AML-193 (cell line): ENCODE measurements at places on chromosomes 6 and 20.
A peak's percentile ranks its signal among the peaks of the same experiment; 100 is the strongest.

GRCh38 chr20:23928788-23929187 is 49.2 kb upstream of the CST5 start:
- no peak for DNase-seq

- DNase-seq: no peak
Measured at GRCh38 chr6:11467364-11467763, 70.2 kb upstream of the TMEM170B start.

- DNase-seq: no peak
Measured at GRCh38 chr6:48933136-48933535, 529.9 kb downstream of the MMUT start.

DNA sequence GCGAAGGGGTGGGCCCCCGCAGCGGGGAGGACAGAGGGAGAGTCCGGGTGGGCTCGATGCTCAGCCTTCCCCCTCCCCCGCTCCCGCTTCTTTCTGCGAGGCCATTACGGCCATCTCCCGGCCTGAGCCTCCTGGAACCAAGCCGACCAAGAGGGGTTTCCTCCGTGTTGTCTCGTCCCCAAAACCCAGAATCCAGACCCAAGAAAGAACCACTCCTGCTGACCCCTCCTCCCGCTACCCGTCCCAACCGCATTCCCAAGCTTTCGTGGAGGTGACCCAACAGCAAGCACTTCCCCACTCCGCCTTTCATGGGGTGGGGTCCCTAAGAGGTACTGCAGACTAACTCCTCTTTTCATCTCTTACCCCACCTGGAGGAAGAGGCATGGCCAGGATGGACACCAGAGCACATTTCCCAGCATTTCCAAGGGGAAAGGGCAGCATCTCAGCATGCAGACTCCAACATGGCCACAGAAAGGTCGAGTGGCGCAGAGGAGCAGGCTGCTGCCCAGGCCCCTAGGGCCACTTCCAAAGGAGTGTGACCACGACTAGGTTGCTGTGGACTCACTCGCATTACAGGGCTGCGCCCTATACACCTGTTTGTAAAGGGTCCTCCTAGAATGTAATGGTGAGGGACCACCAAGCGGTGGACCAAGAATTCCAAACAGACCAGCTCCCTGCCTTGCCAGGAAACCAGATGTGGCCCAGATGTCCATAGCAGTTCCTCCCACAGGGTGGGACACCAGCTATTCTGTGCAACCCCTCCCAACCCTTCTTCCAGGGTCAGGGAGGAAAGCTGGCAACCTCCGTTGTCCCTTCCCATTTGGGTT is 53.4 kb downstream of the MRPL14 start:
- no peak for DNase-seq

DNA sequence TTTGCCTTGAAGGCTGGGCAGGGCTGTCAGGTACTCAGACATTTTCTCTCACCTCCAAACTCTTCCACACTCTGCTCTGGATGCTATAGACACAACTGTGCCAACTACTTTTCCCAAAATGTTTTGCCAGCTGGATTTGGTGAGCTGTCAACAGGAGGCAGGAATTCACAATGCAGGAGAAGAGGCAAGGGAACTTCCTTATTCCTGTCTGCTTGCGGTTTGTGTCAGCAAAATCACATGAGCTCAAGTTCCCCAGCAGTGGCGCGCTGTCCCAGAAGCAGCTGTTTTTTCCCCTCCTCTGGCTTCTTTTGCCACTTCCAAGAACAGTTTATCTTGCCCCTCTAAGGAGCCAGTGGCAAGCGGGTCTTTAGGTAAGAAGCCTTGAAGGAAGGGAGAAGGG is 608.2 kb downstream of the PRKN start:
- no peak for DNase-seq

GRCh38 chr6:128663238-128663637 is 142.8 kb upstream of the PTPRK start:
- no peak for DNase-seq

DNA sequence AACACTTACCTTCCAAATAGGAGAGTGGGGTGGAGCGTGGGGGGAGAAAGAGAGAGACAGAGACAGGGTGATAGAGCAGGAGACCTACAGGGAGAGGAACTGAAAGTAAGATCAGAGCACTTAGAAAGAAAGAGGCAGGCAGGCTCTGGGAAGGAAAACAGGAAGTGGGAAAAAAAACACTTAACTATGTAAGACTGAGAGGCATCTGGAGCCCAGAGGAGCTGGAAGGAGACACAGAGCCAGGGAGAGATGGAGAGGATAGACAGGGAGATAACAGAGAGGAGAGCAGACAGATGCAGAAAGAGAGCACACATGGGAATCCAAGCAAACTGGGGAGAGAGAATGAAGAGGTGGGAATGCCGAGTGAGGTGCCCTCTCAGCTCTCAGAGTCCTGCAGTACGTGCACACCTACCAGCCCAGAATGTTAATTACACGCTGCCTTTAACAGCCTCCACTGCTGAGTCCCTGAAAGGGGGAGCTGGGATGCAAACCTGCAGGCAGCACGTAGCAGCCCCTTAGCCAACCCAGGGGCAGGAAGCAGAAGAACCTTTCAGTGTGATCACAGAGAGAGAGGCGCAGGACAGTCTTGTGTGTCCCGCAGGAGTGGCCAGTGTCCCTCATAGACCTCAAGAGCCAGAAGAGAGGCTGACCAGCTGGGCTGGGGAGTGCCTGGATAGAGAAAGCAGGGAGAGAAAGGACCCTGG is 132.7 kb upstream of the LRFN2 start:
- no peak for DNase-seq

DNA sequence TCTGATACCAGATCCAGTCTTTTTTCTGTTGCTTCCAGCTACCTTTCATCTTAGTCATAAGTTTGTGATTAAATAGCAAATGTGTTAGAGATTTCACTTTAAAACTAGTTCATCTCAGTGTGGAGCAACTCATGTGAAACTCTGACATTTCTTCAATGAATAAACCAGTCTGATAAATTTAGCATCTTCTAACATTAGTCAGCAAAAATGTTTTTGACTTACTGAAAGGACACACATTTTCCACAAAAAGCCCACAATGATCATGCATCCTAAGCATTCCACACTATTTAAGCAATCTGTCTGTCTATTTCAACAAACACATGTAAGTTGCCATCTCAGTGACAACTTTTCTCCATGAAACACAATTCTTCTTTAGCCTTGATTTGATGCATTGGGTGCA is 222.2 kb upstream of the SLC35B3 start:
- no peak for DNase-seq

- no peak for DNase-seq
Measured at GRCh38 chr6:13560651-13561044, 13.8 kb upstream of the SIRT5 start.

DNA sequence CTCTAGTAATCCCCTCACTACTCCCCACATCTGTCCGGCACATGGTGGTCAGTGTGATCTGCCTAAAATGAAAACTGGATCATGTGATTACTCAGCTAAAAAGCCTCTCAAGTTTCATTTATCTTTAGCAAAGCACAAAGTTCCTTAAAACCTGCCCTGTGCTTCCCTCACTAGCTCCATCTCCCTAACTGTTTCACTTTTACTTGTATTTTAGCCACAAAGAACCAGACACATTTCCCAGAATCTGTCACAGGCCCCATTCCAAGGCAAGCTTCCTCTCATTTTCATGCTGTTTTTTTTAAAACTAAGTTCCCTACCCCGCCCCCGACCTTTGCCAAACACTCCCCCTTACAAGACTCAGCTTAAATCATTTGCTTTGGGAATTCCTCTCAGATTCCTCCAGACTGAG is 8.9 kb upstream of the IGF2R start:
- DNase-seq: no peak

- DNase-seq: no peak
Measured at GRCh38 chr20:52142757-52143156, 48.8 kb downstream of the ZFP64 start.

DNA sequence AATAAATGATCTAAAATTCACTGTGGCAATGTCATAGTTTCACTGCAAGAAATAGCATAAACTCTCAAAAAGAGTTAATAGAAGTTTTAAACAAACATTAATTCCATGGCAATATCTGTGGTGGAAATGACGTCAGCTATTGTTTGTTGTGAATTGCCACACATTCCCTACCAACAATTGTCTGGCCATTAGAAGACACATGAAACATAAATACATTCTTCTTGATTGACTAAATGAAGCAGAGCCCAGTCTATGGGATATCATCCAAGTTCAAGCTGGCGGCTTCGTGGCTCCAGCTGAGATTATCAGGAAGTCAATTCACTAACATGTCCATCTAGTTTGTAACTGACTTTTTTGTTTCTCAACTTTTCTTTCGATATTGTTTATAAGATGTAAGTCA is 369.0 kb downstream of the ARHGAP18 start:
- no peak for DNase-seq

- DNase-seq: no peak
Measured at GRCh38 chr20:62608218-62608565, 34.1 kb upstream of the SLCO4A1 start.

DNA sequence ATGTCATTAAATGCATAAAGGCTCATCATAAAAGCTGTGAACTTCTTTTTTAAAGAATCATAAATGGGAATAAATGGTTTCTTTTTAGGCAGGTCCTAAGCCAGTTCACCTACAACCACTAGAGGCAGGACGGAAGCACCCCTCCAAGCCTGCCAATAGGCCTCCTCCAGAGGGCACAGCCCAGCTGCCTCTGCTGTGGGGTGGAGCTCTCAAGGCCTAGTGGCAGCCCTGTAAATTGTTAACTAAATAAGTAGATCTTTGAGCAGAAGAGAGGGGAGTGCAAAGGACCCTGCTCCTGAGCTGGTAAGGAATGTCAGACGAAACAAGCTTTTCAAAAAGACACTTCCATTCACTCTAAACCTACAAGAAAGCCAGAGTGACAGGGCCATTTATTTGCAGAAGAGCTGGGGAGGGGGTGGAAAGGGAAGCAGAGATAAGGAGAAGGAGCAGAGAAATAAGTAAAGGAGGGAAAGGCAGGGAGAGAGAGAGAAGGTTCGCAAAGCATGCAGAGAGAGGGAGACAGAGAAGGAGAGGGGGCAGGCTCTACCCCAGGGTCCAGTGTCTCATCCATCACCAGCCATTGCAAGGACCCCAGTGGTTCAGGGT is 18.0 kb upstream of the MAFB start:
- no peak for DNase-seq

- no peak for DNase-seq
Measured at GRCh38 chr6:124432620-124433019, 529.6 kb upstream of the RNF217 start.

GRCh38 chr6:52087498-52087999 is at the start of gene PKHD1:
TSS of gene PKHD1 (minus strand) at chr6:52087613. CDS start at chr6:52084933, 2,680 bp downstream.
- DNase-seq: no peak

- DNase-seq: no peak
Measured at GRCh38 chr6:147849401-147850330, 341.2 kb downstream of the SAMD5 start.

- no peak for DNase-seq
Measured at GRCh38 chr6:35183935-35184334, 29.8 kb upstream of the SCUBE3 start.

DNA sequence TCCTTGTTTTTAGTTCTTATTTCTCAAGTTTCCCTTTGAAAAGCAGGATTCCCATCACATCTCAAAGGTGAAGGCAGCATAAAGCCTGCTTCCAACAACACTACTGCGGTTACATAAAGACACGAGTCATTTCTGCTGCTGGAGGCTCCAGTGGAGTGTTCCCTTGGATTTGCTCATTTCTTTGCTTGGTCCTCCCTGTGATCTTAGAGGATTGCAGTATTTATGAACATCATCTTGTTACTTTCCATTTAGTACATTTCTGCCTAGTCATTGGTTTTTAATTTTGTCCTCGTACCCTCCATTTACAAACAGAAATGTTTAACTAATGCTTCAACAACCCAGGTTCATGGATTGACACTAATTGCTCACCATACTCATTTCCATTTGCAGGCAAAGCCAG is 298.8 kb downstream of the ZNF217 start:
- DNase-seq: no peak

GRCh38 chr6:89941031-89941762 is 46.9 kb downstream of the GJA10 start:
- DNase-seq: no peak

- DNase-seq: peak; percentile 55
Measured at GRCh38 chr6:152338335-152339125, 298.6 kb downstream of the SYNE1 start.

- no peak for DNase-seq
Measured at GRCh38 chr20:63127700-63128364, 88.1 kb downstream of the YTHDF1 start.

GRCh38 chr6:98324446-98324845 is 509.9 kb upstream of the POU3F2 start:
- DNase-seq: no peak
